Sigmoid colon (tissue), 7 donors: ENCODE measurements at places on chromosomes 4 and X. TPM values are rescaled to one million over a fixed set of nuclear protein-coding genes. Genes with fewer than 3 reads are reported as not detected.

- H3K4me1 ChIP-seq, result peaks cover 23% of the 10 kb centered on the region
- no peaks in the 10 kb centered on the region for H3K27me3 ChIP-seq
- DNase-seq, result peak; percentile 85
- no peak overlapping the region for H3K4me3 ChIP-seq
- no peaks in the 10 kb centered on the region for H3K36me3 ChIP-seq
Measured at GRCh38 chr4:73729534-73730165, 10.7 kb upstream of the CXCL8 start.

KIAA0232 gene
- total RNA-seq, result 43.1 TPM

DNA sequence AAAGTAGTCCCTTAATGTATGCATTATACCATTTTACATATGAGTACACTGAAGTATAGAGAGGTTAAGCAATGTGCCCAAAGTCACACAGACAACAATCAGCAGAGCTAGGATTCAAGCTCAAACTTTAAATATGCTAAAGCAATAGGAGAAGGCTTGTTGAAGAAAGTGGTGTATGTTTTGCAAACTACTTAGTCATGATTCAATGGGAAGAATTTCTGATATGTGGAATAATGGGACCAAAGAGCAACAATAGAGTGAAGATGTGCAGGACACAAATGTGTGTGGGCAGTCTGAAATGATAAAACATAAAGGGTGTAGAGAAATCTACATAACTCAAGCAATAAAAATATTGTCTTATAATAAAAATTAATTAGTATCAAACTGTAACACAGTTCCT lies 109.0 kb upstream of the ARSJ start:
- no peak for DNase-seq
- no peaks in the 10 kb centered on the region for H3K36me3 ChIP-seq
- no peaks in the 10 kb centered on the region for H3K27me3 ChIP-seq
- peaks cover 8% of the 10 kb centered on the region for H3K4me1 ChIP-seq
- H3K4me3 ChIP-seq, result no peak overlapping the region
- no peak overlapping the region for H3K27ac ChIP-seq

DNA sequence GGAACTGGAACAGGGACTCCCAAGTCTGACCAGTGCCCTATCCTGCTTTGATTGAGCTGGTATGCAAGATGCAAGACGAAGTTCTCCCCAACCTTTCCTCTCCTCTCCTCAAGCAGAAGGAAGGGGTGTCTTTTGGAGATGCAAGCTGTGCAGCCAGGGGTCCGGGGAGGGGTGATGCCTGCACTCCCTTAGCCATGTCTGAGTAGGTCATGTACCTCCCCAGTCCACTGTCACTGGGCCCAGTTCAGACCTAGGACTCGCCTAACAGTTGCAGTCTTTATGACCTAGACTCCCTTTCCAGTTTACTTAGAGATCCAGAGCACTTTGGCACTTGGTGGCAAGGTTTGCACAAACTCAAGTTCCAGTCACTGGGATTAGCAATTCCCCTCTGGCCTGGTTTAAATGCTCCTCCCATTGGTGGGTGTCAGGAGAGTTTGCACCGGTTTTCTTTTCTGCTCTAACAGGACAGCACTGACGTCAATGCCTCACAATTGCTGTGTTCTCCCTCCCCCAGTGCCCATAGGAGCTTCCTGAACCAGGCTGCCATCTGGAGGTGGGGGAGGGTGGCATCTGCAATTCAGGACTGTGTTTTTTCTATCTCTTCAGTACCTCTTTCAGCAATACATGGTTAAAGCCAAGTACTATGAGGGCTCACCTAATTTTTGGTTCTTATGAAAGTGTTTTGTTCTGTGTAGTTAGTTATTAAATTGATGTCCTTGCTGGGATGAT lies 782.2 kb downstream of the ARAP2 start:
- H3K4me1 ChIP-seq, result no peaks in the 10 kb centered on the region
- no peak for DNase-seq
- H3K27ac ChIP-seq, result no peak overlapping the region
- no peak overlapping the region for H3K4me3 ChIP-seq
- no peaks in the 10 kb centered on the region for H3K27me3 ChIP-seq

- H3K36me3 ChIP-seq, result no peaks in the 10 kb centered on the region
- no peak overlapping the region for H3K27ac ChIP-seq
- peaks cover under 1% of the 10 kb centered on the region for H3K4me1 ChIP-seq
Measured at GRCh38 chr4:3285558-3286334, 7.1 kb upstream of the RGS12 start.

DNA sequence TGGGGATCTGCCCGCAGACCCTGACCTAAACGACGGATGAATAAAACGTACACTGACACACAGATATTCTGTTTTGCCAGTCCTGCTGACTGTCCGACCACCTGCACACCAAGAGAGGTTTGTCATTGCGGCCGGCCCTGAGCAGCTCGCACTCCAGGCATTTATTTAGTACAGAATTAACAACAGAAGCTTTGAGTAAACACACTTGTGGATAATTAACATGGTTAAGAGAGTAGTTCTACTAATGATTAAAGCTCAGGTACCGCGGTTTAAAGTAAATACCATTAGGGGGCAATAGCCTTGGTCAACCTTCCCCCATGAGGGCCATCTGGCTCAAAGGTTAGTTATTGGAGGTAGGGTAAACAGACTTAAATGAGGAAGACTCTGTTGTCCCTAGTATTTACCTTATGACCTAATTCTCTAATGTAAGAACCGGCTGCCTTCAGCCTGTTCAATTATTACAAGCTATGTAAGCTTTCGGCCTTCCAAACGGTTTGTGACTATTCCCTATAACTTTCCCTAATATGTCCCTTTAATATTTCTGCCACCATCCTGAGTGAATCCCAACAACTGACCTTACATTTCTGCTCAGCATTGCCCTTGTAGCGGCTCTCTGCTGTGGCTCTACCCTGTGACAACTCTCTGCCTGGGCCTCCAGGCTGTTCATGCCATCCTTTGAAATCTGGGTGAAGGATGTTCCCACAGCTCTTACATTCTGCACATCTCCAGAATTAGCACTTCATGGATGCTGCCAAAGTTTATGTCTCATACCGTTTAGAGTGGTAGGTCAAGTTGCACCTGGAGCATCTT lies 46.9 kb upstream of the SYTL5 start:
- no peak for DNase-seq
- H3K36me3 ChIP-seq, result no peaks in the 10 kb centered on the region
- H3K27me3 ChIP-seq, result no peaks in the 10 kb centered on the region
- H3K4me3 ChIP-seq, result no peak overlapping the region

DNA sequence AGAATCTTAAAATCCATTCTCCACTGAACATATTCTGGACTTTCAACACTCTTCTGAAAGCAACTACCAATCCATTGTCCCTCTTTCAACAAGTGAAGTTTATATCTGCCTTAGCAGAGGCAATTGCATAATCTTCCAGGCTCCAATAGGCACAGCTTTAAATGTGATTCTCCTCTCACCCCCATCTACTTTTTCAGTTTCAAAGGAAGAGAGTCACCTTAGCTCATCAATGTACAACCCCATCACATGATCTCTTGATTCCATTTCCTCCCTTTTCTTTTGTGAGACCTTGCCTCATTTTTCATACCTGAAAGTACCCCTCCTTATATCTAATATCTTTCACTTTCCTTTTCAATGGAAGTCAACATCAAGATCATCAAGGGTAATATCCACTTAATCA lies 921.7 kb upstream of the EPHA5 start:
- no peaks in the 10 kb centered on the region for H3K36me3 ChIP-seq
- no peak overlapping the region for H3K27ac ChIP-seq
- H3K27me3 ChIP-seq, result no peaks in the 10 kb centered on the region
- no peak overlapping the region for H3K4me3 ChIP-seq

TEX28 gene
- total RNA-seq, result not detected

SULT1B1 gene
- total RNA-seq, result 0.71 TPM

DNA sequence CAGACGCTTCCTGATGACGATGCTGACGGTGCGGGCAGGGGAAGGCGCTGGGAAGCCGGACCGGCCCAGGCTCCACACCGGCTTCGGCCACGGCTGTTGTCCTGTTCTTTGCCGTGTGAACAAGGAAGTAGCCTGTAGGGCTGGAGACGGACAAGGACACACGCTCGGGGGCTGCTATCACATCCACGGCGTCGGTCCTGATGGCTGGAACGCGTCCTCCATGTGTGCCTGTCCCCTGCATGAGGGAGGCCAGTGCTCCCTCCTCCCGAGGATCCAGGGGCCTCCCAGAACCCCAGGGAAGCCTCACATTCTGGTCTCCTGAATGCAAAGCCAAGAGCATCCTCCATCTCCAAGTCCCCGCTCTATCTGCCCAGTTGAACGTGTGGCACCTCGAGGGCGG lies 53.8 kb downstream of the ACOX3 start:
- no peak for DNase-seq
- peaks cover 24% of the 10 kb centered on the region for H3K36me3 ChIP-seq
- no peaks in the 10 kb centered on the region for H3K27me3 ChIP-seq

- DNase-seq, result no peak
- H3K4me3 ChIP-seq, result no peak overlapping the region
- H3K27me3 ChIP-seq, result no peaks in the 10 kb centered on the region
- H3K27ac ChIP-seq, result no peak overlapping the region
- H3K36me3 ChIP-seq, result no peaks in the 10 kb centered on the region
Measured at GRCh38 chr4:114052227-114052626, 72.8 kb upstream of the ARSJ start.

DNA sequence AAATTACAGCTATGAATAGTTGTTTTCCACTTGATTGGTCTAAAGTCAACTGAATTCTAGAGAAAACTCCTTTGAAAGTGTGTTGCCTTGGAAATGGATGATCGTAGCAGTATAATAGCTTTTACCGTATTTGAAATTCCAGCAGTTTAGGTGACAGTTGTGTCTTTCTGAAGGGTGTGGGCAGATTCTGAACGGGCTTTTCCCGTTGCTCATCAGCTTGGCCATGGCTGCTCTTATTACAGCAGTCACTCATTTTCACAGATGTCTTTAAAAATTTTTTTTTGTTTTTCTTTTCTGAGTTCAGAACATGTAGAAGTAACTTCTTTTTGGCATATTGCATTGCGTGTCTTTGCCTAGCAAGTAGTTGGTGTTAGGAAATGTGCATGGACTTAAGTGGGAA lies 69.6 kb upstream of the SLC4A4 start:
- no peaks in the 10 kb centered on the region for H3K4me1 ChIP-seq
- no peak for DNase-seq
- no peak overlapping the region for H3K27ac ChIP-seq
- H3K27me3 ChIP-seq, result no peaks in the 10 kb centered on the region

- H3K27me3 ChIP-seq, result no peaks in the 10 kb centered on the region
- no peak for DNase-seq
- H3K4me1 ChIP-seq, result peaks cover 6% of the 10 kb centered on the region
- no peak overlapping the region for H3K4me3 ChIP-seq
Measured at GRCh38 chr4:33054656-33055196, 2334.6 kb downstream of the PCDH7 start.

GRCh38 chrX:95156566-95156965 lies 1482.6 kb downstream of the FAM133A start:
- no peaks in the 10 kb centered on the region for H3K36me3 ChIP-seq
- no peak overlapping the region for H3K4me3 ChIP-seq
- no peak overlapping the region for H3K27ac ChIP-seq
- no peaks in the 10 kb centered on the region for H3K27me3 ChIP-seq

PAGE4 gene
- not detected for total RNA-seq

NOCT gene
- 5.4 TPM for total RNA-seq

- H3K36me3 ChIP-seq, result no peaks in the 10 kb centered on the region
- H3K27me3 ChIP-seq, result no peaks in the 10 kb centered on the region
- no peaks in the 10 kb centered on the region for H3K4me1 ChIP-seq
- no peak for DNase-seq
Measured at GRCh38 chr4:58406762-58407161, 1296.6 kb upstream of the IGFBP7 start.

DNA sequence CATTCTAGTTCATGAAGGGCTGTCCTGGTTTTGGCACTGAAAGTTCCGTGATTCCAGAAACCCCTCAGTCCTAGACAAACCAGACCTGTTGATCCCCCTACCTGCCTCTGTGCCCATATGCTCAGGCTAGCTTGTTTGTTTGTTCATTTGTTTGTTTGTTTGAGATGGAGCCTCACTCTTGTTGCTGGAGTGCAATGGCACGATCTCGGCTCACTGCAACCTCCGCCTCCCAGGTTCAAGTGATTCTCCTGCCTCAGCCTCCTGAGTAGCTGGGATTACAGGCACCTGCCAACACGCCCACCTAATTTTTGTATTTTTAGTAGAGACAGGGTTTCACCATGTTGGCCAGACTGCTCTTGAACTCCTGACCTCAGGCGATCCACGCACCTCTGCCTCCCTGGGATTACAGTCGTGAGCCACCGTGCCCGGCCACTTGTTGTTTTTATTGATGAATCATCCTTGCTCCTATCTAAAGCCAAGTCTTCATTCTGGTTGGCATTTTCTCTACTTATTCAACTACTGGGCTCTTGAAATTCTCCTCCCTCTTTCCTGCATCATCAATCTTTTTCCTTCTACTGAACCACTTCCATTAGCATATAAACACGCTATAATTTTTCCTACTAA lies 86.3 kb upstream of the BMP2K start:
- no peak overlapping the region for H3K4me3 ChIP-seq
- no peaks in the 10 kb centered on the region for H3K27me3 ChIP-seq
- H3K36me3 ChIP-seq, result no peaks in the 10 kb centered on the region
- H3K27ac ChIP-seq, result no peak overlapping the region

GRCh38 chr4:56630876-56631666 lies 50.0 kb downstream of the HOPX start:
- H3K4me3 ChIP-seq, result no peak overlapping the region
- H3K36me3 ChIP-seq, result no peaks in the 10 kb centered on the region
- no peak overlapping the region for H3K27ac ChIP-seq
- H3K27me3 ChIP-seq, result no peaks in the 10 kb centered on the region

DNA sequence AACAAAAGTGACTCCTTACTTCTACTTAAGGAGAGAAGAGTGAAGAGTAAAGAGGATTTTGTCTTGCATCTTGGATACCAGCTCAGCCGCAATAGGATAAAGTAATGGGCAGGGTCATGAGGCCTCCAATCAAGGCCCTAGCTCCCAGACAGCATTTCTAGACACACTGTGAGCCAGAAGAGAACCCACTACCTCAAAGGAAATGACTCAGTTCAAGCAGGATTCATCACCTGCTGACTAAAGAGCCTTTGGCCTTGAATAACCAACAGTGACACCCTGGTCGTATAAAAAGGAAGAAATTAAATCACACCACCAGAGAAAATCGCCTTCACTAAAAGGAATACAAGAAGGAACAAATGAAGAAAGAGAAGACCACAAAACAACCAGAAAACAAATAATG lies 416.1 kb downstream of the PCDH18 start:
- no peak overlapping the region for H3K4me3 ChIP-seq
- H3K36me3 ChIP-seq, result no peaks in the 10 kb centered on the region
- no peaks in the 10 kb centered on the region for H3K4me1 ChIP-seq
- no peaks in the 10 kb centered on the region for H3K27me3 ChIP-seq
- DNase-seq, result no peak
- H3K27ac ChIP-seq, result no peak overlapping the region

- H3K4me1 ChIP-seq, result peaks cover 13% of the 10 kb centered on the region
- peaks cover 16% of the 10 kb centered on the region for H3K36me3 ChIP-seq
- no peak overlapping the region for H3K4me3 ChIP-seq
- H3K27me3 ChIP-seq, result no peaks in the 10 kb centered on the region
- no peak overlapping the region for H3K27ac ChIP-seq
Measured at GRCh38 chr4:94621491-94622080, 136.2 kb upstream of the BMPR1B start.

- DNase-seq, result no peak
- no peaks in the 10 kb centered on the region for H3K36me3 ChIP-seq
- H3K4me1 ChIP-seq, result peaks cover 11% of the 10 kb centered on the region
- no peak overlapping the region for H3K4me3 ChIP-seq
- H3K27ac ChIP-seq, result no peak overlapping the region
Measured at GRCh38 chr4:154526151-154526550, 24.0 kb downstream of the PLRG1 start.

USP17L30 gene
- not detected for total RNA-seq

QRFPR gene
- not detected for total RNA-seq

GPRASP1 gene
- 13.6 TPM for total RNA-seq

- DNase-seq, result no peak
- no peaks in the 10 kb centered on the region for H3K36me3 ChIP-seq
- H3K27ac ChIP-seq, result no peak overlapping the region
- H3K4me3 ChIP-seq, result no peak overlapping the region
- H3K4me1 ChIP-seq, result no peaks in the 10 kb centered on the region
Measured at GRCh38 chr4:175584172-175584571, 227.9 kb downstream of the GPM6A start.
